Activated naive CD4-positive, alpha-beta T cell treated with anti-CD3 and anti-CD28 coated beads for 36 hours (primary cell): ENCODE measurements at places on chromosomes 12 and 14. TPM values are rescaled to one million over a fixed set of nuclear protein-coding genes. Genes with fewer than 3 reads are reported as not detected.

C12orf50 gene
- 0.07 TPM for total RNA-seq

DNA sequence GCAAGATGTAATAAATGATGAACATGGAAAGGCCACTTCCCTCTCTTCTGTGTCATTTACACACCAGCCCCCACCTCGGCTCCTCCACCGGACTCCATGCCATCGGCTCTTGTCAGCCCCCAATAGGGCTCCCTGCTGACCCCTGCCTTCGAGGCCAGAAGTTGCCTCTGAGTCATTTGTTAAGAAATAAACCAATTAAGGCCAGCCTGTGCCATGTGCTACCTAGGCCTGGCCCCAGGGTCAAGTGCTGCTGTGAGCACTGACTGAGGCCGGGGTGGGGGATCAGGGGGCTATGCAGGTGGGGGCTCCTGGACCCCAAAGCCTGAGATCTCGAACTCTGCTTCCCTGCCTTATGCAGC, 53.2 kb downstream of the TESC start:
- DNase-seq = no peak

SLC39A5 gene
- 1.8 TPM for total RNA-seq

DNA sequence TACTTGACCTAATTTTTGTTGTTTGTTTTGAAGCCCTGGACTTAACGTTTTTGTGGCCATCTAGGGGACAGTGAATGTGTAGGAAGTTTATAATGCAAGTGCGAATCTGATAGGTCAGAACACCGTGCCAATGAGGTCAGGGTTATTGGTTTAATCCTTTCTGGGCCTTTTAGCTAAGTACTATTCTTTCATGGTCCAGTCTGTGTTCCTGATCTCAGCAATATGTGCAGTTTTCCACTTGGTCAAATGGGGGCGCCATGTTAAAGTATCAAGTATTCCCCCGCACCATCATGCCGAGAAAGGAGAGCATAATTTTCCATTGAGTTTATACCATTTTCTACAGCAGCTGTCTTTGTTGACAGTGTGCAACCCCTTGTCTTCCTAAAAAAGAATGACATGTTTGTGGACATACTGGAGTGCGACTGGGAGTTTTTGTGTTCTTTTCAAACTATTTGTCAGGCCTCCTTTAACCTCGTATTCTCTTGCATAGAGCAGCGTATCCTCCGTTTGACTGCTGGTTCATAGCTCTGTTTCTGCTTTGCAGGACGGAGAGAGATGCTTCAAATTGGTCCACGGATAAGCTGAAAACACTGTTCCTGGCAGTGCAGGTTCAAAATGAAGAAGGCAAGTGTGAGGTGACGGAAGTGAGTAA, 1.3 kb downstream of the AHSA1 start:
- DNase-seq = peak; percentile 88

- DNase-seq = no peak
Observed at GRCh38 chr12:53750812-53751335, 905 bp downstream of the CISTR start.

GRCh38 chr12:12917517-12917916, 26.2 kb downstream of the GPRC5A start:
- DNase-seq = no peak

DNA sequence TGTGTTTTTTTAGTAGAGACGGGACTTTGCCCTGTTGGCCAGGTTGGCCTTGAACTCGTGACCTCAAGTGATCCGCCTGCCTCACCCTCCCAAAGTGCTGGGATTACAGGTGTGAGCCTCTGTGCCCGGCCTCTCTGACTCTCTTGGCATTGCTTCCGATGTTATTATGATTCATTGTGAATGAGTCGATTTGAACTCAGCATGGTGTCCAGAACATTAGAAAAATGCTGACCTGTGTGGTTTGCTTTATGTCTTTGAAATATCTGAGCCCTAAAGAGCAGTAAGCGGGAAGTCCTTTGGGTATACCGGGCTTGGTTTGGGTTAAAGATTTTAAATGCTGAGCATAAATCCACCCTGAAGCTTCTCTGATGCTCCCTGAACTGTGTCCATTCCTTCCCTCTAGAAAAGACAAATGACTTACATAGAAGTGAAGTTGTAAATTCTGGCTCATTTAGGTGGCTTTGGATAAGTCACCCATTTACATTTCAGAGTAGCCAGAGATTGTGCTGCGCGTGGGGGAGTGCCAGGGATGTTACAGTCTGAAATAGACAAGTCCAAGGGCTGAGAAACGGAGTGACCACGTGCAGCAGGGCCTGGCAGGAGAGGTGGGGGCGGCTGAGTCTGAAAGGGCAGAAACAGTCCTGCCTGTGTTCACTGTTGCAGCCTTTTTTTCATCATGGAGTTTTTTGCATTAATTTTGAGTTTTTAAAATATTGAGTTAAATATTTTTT, 39.6 kb downstream of the SLC15A4 start:
- DNase-seq = no peak

DNA sequence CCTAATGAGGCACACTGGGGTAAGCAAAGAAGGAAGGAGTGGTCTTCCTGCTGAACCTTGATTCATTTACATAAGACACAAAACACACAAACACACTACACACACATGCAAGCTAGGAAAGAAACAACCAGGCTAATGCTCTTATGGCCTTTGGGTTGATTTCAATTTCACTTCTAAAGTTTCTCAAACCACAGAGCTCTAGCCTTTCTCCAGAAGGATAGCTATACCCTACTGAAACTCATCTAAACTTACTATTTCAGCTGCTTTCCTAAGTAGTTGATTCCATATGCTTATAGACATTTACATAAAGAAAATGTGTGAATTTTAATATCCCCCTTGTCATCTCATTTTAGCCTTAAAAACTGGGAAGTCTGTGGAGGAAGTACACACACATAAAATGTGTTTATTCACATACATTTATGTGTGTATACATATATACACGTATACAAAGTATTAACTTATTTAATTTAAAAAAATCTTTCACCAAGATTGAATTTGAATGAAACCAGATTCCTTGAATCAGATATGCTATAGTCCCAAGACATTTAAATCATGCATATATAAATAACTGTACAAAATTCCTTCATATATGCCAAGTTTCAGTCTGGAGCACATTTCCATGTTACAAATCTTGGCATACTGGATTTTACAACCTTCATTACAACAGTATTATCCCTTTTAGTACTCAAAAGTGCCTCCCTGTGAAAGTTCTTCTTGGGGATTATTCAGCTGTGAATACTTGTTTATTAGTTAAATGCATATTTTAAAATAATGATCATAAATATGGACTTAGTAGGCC, 231.8 kb upstream of the NPAS3 start:
- no peak for DNase-seq

GRCh38 chr12:11687528-11687927, 38.1 kb downstream of the ETV6 start:
- DNase-seq = no peak

- no peak for DNase-seq
Observed at GRCh38 chr14:74421981-74422380, 4.0 kb downstream of the SYNDIG1L start.

GRCh38 chr14:98181768-98182167, 1090.2 kb downstream of the BCL11B start:
- peak; percentile 59 for DNase-seq

GRCh38 chr12:118850244-118850825, 131.0 kb upstream of the SRRM4 start:
- peak; percentile 28 for DNase-seq

DNA sequence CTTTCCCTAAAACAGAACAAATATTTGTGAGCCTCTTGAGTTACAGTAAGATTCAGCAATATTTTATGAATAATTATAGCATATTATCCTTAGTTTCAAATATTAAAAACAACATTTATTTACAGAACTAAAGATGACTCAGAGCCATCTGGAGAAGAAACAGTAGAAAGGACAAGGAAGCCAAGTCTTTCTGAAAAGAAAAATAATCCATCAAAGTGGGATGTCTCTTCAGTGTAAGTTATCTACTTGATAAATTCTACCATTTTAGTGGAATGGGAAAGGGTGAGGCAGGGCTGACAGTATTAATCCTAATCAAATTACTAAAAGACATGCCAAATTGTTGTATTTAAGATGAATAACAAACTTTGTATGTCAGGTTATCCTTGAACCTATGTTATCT, 88.1 kb downstream of the DNAI7 start:
- no peak for DNase-seq

DNA sequence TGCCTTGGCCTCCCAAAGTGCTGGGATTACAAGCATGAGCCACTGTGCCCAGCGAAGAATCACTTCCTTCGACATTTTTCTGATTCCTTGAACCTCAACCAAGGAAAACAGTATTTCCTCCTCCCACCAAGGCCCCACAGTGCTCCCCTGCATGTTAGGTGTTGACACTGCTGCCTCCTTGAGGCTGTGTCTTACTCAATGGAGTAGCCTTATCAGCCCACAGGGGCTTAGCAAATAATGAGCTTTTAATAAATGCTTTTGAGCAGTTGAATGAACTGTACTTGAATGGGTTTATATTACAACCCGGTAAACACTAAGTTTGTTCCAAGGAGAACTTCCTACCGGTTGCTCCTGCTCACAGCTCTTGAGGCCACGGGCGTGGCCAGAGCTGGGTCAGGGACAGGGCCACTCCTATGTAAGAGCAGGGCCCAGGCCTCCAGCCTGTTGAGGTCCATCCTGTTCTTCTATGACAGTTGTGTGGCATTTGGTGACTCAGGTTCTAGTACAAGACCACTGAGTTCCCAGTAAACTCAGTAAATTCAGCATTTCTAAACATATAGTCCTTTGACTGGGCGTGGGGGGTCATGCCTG, 36.8 kb upstream of the TUBA1A start:
- DNase-seq = no peak

DNA sequence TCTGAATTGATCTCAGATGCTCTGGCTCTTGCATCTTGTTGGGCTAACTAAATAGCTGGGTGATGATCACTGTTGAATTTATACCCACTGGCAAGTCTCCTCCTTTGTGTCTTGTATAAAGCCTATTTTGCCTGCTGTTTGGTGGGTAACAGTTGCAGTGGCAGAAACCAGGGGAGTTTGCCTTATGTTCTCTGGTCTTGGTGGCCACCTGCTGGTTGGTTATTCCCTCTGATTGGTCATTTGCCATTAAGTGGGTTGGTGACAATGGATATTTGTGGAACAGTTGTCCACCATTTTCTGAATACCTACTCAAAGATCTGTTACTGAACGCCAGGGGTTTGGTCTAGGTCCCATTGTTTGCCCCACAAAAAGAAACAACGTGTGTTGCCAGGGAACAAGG, 52.1 kb downstream of the AVPR1A start:
- DNase-seq = no peak
